ENCODE measurements at places on chromosomes 7 and 10. TPM values are rescaled to one million over a fixed set of nuclear protein-coding genes. Genes with fewer than 3 reads are reported as not detected.

DNA sequence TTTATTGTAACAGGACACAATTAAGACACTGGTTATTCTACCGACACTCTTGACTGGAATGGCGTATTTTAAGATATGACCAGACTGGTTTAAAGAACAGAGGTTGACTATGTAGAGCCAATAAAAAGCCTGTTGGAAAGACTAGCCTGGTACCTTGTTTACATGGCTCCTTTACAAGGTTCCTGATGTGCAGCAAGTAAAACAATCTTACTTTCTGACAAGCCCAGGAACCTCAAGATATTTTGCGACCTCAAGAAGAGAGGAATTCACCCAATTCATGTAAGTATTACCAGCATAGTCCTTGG, 14.1 kb downstream of the LARP4B start:
- no peak for ATAC-seq

Gene SFTPA1
- total RNA-seq, result 0.69 TPM

GRCh38 chr10:31908157-31908556, 20.5 kb downstream of the ARHGAP12 start:
- no peak for ATAC-seq

GRCh38 chr7:154794147-154794780, 208.7 kb downstream of the PAXIP1 start:
- no peak for ATAC-seq

- ATAC-seq, result no peak
Measured at GRCh38 chr7:70421319-70421718, 710.6 kb upstream of the GALNT17 start.

Gene NPC1L1
- not detected for total RNA-seq

GRCh38 chr7:27885652-27886051, 145.7 kb downstream of the TAX1BP1 start:
- ATAC-seq, result no peak

DNA sequence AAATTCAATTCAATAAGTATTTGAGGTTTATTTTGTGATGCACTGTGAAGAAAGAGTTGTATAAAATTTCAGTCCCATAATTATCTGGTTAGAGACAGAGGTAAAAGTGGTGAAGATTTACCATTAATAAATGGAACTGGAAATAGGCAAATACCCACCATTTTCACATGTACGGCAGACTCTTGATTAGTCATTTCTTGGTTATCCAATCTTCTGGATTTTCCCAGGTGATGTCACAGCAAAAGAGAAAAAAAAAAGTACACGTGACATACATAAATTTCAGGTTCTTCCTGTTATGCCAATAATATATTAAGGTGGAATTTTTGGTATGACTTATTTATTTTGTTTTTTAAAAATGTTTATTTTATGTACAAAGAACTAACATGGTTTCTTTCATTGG, 26.8 kb downstream of the NT5C3A start:
- no peak for ATAC-seq

Gene CDC14C
- 0.30 TPM for total RNA-seq

GRCh38 chr10:28624351-28624750, 53.0 kb upstream of the BAMBI start:
- no peak for ATAC-seq

Gene COL13A1
- 2.0 TPM for total RNA-seq

Gene NUP205
- total RNA-seq, result 28.3 TPM

- no peak for ATAC-seq
Measured at GRCh38 chr10:70432101-70432500, 9.4 kb downstream of the NODAL start.

Gene SLC29A3
- 4.0 TPM for total RNA-seq

- ATAC-seq, result no peak
Measured at GRCh38 chr7:83613232-83613631, 35.7 kb downstream of the SEMA3E start.

GRCh38 chr7:22944510-22944909, 69.4 kb downstream of the HYCC1 start:
- ATAC-seq, result no peak

- ATAC-seq, result no peak
Measured at GRCh38 chr10:112851181-112851580, 98.9 kb upstream of the TCF7L2 start.

- no peak for ATAC-seq
Measured at GRCh38 chr7:155374276-155375252, 76.9 kb downstream of the INSIG1 start.

GRCh38 chr10:105070249-105070648, 429.2 kb downstream of the SORCS3 start:
- ATAC-seq, result no peak

DNA sequence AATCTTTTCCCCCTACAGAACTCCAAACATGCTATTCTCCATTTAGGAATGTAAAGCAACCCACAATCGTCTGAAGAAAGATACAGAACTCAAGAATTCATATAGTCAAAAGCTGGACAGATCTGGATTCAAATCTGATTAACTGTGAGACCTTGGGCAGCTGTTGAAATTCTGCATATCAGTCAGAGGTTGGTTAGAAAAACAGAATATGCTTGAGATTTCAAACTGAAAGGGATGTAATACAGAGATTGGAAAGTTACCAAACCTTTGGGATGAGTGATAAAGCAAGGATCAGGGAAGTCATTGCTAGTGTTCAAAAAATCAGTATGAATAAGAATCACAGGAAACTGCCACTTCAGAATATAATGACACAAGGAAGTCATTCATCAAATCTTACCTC, 406.6 kb downstream of the HTR7 start:
- ATAC-seq, result no peak

Gene PAPSS2
- total RNA-seq, result 13.5 TPM

Gene ZNF117
- total RNA-seq, result 4.5 TPM

Gene C7orf33
- total RNA-seq, result 0.14 TPM

GRCh38 chr7:100413346-100413745, 15.2 kb downstream of the ZCWPW1 start:
- peak; percentile 81 for ATAC-seq

DNA sequence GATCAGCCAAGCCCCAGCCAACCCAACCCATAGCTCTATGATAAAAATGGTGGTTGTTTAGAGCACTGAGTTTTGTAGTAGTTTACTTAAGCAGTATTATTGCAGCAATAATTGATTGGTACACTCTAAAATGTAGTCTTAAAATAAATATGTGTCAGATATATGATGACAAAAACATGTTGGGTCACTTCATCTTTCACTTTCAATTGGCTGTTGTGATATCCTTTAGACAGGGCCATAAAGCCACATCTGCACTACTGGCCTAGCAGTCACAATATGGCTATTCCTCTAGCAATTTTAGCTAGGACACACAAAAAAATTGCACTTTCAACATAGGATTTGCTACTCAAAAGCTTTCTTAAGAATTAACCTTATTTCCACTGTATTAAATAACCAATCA, 5.9 kb upstream of the CAV1 start:
- ATAC-seq, result no peak

Gene IMMP2L
- total RNA-seq, result 82.5 TPM

- ATAC-seq, result no peak
Measured at GRCh38 chr10:110668443-110668842, 24.3 kb downstream of the RBM20 start.

GRCh38 chr7:64300641-64301405, 12.9 kb upstream of the ZNF736 start:
- no peak for ATAC-seq

DNA sequence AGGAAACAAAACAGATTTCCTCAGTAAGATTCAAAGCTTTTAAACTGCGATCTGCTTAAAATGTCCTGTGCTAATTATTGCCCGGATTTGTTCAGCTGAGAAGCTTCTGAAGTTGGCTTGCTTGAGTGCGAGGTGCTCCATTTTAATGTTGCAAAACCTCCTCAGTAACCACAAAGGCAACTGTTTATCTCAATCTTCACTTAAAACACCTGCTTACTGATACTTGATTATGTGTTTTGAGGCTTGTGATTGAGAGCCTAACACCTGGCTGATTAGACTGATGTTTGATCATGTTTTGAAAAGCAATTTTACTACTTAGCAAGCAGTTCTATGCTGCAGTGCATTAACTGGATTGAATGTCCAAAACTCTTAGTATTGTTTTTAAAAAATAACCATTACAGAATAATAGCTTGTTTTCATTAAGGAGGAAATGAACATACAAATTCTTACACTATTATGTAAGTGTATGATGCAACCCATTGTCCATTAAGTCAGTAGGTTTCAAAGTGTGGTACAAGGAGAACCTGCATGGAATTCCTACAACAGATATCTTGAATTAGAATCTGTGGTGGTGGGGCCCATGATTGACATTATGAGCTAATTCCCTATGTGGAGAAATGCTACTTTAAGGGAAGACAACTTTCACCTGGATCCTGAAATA, 96.9 kb upstream of the FAM180A start:
- ATAC-seq, result no peak

DNA sequence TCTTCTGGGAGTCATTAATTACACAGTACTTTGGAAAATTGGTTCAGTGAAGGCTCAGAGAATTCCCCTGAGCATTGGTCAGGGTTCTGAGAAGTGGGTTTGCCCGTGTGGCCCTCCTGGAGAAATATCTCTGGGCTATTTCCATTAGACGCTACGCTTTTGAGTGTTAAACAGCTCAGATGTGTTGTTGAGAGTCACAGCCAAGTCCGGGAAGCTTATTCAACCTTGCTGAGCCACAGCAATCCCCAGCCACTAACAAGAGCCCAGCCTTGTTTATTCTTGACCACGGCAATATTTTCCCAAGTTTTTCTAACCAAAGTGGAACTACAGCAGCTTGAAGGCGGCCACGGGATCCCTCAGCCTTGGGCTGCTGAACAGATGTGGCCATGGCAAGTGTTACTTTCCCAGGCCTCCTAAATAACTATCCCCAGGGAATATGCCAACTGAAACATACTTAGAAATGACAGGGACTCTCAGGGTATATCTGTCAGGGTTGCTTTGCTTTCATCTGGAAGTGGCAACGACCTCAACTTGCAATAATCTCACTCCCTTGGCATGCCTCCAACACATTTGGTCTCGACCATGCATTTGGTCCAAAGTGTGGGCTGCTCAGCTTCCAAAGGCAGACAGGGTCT, 214.7 kb downstream of the EMX2 start:
- ATAC-seq, result no peak

Gene AHR
- 3.5 TPM for total RNA-seq

DNA sequence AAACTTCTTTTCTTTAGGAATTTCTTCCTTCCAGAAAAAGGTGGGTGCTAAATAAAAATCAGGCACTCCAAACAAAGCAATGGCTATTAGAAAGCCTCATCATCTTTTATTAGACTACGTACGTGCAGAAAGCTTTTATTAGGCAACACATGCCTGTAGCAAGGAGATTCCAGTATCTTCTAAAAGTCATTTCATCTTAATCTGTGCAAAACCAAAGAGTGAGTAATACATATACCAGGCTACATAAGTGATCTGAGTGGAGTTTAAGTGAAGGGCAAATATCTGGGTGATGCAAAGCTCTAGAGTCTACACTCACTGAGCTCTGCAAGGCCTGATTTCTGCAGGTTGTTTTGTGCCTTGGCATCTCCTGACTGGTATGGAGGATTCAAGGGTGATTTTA, 231.7 kb downstream of the ELMO1 start:
- no peak for ATAC-seq

- peak; percentile 27 for ATAC-seq
Measured at GRCh38 chr7:7861211-7861633, 107.4 kb upstream of the GLCCI1 start.

GRCh38 chr10:31142026-31142425, 110.4 kb upstream of the ZNF438 start:
- no peak for ATAC-seq

- ATAC-seq, result peak; percentile 15
Measured at GRCh38 chr7:73734619-73735527, 3.7 kb downstream of the ABHD11 start.

DNA sequence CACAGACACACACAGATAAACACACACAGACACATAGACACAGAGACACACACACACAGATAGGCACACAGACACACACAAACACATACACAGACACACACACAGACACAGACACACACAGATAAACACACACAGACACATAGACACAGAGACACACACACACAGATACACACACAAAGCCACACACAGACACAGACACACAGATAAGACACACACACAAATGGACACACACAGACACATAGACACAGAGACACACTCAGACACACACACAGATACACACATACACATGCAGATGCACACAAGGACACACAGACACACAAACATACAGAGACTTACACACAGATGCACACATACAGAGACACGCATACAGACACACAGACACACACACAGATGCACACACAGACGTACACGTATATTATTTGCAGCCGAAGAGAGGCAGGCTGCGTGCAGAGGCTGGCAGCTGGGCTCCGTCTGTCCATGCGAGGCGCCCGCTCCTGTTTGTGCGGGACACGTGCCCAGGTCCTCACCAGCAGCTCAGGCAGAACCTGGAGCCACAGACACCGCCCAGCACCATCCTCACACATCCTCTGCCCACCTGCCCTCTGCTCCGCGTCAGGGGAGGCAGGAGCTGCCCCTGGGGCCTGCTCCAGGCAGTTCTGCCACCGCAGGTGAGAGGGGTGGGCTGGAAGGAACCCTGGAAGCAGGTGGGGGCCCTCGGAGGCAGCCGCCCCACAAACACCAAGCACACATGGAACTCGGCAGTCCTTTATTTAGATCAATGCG, 1.2 kb downstream of the CALML5 start:
- ATAC-seq, result no peak

Gene ADCYAP1R1
- total RNA-seq, result 0.36 TPM

DNA sequence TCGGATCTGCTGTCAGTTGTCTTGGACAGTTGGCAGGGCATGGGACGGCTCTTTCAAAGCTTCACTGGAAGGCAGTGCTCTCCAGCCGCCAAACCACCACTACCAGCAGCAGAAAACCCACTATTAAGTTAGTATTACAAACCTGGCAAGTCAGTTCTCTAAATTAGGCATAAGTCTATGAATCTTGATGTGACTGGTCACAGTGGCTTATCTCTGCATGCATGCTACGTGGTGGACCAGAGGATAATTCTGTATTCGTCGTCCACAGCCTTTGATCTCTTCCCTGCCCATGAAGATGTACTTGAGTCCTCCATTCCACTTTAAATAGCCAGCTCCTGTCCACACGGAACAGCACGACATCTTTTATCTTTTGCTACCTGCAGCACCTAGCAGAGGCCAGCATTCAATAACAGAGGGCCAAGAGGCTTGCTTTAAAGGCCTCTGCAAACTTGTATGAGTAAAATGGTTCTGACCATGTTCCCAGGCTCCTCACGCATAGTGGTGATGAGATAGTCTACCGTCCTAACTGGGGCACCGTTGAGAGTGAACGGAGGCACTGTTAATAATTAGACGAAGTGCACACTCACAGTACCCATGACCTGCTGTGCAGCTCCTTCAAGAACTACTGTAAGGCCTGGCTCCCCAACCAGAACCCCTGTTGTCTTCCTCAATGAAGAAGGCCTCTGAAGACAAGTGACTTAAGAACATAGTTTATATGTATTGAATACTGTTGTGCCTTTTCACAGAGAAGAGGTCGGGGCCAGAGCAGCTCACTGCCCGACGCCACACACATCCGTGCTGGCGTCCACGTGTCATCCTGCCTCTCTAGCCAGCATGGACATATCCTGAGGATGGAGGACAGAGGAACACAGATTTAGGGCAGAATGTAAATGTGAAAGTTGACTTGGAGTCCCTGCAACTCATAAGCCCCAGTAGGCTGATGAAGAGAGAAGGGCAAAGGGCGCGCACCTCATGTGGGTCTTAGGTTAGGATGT, 1.0 kb downstream of the GPR146 start:
- no peak for ATAC-seq
